ENCODE measurements at places on chromosomes 2 and 18.

- DNase-seq, result no peak
These were observed 63.4 kb downstream of the PMAIP1 start for GRCh38 chr18:59963229-59963628.

- DNase-seq, result peak; percentile 15
These were observed 405 bp downstream of the PPP3R1 start for GRCh38 chr2:68251855-68252399.

DNA sequence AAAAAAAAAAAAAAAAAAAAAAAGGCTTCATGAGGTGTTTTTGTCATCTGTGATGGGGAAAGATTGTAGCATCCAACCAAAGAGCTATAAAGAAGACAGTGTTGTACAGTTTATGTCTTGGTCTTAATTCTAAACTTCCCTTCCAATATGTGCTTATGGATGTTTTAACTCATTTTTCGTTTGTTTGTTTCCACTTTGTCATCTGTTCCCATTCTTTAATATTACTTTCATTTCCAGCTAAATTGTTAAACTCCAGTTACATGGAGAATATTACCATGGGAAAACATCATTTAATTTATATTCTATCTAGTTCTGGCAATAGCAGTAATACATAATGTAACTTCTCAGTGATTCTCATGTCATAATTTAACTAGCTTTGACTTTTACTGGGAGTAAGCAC, 344.1 kb upstream of the NRP2 start:
- DNase-seq, result no peak

DNA sequence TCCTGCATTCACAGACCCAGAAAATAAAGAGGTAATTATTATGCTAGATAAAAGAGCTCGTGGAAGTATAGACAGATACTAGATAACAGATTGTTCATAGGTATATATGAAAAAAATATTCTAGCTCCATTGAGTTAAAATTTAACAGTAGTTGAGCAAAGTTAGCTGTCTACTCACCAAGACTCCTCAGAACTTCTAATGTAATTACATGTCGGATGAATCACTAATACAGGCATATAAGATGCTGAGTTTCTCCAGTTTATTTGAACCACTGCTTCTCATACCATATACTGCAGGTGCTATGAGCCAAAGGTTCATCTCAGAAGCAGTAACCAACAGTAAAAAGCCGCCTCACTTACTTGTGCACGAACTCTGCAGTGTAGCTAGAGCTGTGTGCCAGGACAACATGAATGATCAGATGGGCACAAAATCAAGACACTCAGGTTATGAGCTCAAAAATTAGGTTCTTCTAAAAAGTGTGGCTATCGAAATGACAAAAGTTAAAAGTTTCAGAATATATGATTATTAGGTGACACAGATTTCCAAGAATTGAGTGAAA, 373.4 kb downstream of the NCKAP5 start:
- DNase-seq, result no peak

- DNase-seq, result no peak
These were observed 603 bp downstream of the ATAD2B start for GRCh38 chr2:23926290-23926749.

- DNase-seq, result peak; percentile 59
These were observed 152.6 kb upstream of the TTC39C start for GRCh38 chr18:23861805-23862470.

DNA sequence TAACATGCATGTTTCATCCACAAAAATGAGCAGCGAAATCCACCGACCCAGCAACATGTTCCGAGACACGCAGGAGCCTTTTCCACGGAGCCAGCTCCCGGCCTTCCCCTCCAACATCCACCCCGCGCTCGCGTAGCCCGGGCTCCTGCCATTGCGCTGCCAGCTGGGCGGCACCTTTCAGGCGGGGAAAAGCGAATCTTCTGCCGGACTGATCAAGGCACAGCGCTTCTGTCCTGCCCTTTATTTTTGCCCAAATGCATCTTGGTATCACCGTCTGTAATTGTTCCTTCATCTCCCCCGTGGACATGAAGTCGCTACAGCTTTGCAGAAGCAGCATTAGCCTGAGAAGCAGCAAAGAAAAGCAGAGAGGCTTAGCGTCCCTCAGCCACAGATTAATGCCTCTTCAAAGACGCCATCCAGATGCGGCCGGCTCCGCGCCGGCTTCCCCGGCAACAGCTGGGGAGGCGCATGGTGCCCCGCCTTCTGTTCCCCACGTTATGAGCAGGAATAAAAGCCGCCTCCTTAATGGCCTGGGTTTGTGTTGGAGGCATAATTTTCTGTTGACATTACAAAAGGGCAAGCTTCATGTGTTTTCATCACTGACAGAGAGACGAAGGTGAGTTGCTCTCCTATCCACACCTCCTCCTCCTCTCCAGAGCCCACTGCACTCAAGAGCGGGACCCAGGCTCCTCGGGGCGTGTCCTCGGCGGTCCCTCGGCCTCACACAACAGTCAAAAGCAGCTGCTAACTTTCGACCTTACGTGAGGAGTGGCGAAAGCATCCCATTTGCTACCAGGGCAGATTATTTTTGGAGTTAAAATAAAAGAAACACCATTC, 122.1 kb upstream of the SALL3 start:
- no peak for DNase-seq

DNA sequence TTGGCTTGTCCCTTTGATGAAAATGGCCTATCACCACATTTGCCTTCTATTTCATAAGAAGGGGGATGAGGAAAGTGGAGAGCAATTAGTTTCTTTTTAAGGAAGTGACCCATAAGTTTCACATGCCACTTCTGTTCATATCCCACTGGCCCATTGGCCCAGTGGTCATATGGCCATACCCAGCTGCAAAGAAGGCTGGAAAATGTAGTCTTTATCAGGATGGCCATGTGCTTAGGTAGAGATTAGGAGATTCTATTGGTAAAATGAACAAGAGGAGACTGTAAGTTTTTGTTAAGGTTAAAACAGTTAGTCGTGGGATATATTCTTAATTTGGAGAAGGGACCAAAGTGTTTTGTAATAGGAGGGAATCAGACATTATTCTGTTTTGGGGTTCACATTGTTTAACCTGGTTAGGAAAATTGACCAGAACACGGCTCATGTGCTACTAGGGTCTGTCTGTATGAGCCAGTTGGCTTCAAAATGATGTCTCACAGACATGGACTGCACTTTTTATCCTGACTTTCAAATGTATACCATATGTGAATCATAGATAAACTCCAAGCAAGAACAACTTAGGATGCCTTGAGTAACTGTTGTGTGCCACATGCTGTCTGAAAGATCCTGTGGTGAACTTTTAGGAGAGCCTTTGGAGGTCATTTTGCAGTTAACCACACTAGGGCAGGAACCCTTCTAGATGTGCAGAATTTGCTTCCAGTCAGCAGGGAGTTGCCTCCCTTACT, 17.3 kb downstream of the PLCL1 start:
- no peak for DNase-seq

GRCh38 chr2:56656826-56657225, 473.0 kb downstream of the CCDC85A start:
- DNase-seq, result no peak

DNA sequence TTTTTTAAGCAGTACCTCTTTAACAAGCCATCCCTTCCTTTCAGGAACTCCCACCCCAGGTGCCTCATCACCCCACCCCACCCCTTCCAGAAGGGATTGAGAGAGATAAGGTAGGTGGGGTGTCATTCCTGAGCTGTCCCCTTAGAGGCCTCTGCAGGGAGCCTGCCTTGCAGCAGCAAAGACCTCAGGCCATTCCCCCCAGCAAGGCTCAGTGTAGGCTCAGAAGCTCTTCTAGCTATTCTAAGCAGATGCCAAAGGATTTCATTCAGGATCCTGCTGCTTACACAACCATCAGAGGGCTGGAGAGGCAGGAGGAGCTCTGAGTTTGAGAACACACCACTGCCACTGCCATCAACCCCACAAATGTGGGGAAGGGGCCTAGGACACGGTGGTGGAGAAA, 5.8 kb upstream of the FIGLA start:
- no peak for DNase-seq

GRCh38 chr18:73688851-73689711, 458.6 kb downstream of the FBXO15 start:
- DNase-seq, result no peak

- no peak for DNase-seq
These were observed 280.2 kb downstream of the SP3 start for GRCh38 chr2:173684896-173685459.

GRCh38 chr2:125656190-125656589, 999.8 kb upstream of the GYPC start:
- DNase-seq, result no peak

GRCh38 chr18:59052965-59053820, 86.5 kb upstream of the SEC11C start:
- DNase-seq, result no peak

DNA sequence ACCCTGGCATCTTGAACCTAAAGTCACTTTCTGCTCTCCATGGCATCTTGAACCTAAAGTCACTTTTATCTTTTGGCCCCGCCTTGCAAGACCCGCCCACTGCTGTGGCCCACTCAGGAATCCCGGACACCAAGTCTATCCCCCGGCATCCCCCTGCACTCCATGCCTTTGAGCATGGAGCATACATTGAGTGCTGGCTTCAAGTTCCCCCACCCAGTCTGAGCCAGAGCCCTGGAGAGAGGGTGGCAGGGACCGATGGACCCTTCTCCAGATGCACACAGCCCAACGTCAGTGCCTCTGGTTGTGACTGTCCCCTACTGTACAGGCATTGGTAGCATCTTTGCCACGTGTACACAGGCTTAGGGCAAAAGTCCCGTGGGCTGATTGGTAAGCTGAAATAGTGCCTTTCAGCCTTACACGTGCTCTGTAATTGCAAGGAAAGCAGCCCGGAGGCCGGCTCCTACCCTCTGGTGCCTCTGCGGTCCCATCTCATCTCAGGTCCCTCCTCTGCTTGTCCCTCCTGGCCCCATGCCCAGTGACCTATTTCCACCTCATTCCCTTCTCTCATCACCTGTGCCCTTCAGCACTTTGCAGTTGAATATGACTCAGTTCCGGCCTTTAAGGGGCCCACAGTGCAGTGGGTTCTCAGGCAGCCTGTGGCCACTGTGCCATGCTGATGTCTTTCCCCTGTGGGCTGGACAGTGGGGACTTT, 154.0 kb downstream of the INHBB start:
- DNase-seq, result no peak

- no peak for DNase-seq
These were observed 48.4 kb upstream of the LAPTM4A start for GRCh38 chr2:20099780-20100179.

DNA sequence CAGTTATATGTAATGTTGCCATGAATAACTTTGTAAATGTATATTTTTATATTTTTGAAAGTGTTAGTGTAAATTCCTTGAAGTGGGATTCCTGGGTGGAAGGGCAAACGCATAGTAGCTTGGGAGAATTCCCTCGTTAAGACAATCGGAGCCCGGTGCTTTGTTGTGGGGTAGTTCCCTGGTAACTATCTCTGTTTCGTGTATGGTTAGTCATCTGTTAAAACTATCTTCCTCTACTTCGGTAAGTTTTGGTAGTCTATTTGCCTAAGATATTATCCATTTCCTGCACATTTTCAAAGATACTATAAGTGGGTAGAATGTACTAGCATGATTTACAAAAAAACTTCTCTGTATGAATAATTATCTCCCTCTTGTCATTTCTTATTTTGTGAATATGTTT, 113.8 kb upstream of the NRXN1 start:
- peak; percentile 4 for DNase-seq

DNA sequence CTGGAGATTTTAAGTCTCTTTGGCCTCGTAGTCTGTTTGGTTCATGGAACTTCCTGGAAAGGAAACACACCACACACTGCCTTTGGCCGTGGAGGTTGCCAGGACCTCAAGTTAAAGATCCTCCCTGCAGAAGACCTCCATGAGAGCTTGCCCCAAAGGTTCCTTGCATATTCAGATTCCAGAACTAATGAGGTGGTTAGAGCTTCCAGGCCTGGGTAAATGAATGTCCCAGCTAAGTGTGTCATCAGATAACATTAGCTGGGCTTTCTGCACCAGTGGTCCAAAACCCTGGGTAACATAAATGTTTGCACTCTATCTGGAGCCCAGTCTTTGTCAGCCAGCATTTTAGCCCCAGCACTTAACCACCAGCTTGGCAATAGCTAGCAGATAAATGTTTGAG, 122.1 kb upstream of the EML6 start:
- no peak for DNase-seq

DNA sequence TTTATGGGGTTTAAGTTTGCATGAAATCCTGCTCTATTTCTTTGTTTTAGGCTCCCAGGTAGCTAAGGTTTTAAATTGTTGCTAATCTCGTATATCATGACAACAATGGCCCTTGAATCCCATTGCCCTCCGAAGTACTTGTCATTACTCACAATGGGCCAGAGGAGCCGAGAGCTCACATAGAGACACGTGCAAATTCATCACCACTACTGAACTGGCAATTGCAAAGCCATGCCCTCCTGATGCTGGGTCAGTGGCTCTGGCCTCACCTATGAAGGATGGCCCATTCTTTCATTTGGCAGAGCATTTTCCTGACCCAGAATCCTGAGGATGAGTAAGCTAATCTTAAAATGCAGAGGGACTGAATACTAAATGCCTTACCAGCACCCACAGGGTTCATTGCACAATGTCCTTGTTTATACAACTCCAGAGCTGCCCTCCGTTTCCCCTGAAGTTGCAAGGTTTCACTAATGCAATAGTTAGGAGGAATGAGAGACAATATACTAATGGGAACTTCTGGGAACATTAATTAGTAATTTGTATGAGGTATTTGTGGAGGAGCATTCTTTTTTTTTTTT, 71.6 kb upstream of the GAREM1 start:
- no peak for DNase-seq

GRCh38 chr2:69742322-69742952, 503 bp downstream of the ANXA4 start:
- DNase-seq, result peak; percentile 37

DNA sequence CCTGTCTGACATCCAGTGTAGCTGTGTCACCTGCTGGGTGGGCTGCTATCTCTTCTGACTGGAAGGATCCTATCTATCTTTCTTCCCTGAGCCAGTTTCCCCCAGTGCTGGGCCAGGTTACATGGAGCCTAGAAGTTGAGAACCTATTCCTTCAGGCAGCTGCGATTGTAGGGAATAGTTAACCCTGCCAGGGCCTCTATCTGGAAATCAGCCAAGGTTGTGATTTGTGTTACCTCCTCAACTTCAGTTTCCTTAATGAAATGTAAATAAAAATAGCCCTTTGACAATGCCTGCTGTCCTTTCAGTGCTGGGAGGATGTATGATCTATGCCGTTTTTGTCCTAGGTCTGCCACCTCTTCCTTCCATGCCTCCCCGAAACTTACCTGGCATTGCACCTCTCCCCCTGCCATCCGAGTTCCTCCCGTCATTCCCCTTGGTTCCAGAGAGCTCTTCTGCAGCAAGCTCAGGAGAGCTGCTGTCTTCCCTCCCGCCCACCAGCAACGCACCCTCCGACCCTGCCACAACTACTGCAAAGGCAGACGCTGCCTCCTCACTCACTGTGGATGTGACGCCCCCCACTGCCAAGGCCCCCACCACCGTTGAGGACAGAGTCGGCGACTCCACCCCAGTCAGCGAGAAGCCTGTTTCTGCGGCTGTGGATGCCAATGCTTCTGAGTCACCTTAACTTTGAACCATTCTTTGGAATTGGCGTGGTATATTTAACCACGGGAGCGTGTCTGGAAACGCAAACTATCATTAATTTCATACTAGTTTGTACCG, 36.6 kb downstream of the GORASP2 start:
- no peak for DNase-seq

GRCh38 chr2:61340242-61340641, 130.6 kb downstream of the USP34 start:
- peak; percentile 72 for DNase-seq

- no peak for DNase-seq
These were observed 349.3 kb upstream of the SLC39A10 start for GRCh38 chr2:195307751-195308150.

- DNase-seq, result no peak
These were observed 444.9 kb upstream of the MAP2 start for GRCh38 chr2:208978946-208979345.

GRCh38 chr18:7544686-7545085, 22.4 kb upstream of the PTPRM start:
- DNase-seq, result no peak

GRCh38 chr2:137185378-137186078, 420.2 kb downstream of the THSD7B start:
- DNase-seq, result no peak
